Chondrocyte (in vitro differentiated cells): ENCODE measurements at places on chromosomes 12 and 14. TPM values are rescaled to one million over a fixed set of nuclear protein-coding genes. Genes with fewer than 3 reads are reported as not detected.

DNA sequence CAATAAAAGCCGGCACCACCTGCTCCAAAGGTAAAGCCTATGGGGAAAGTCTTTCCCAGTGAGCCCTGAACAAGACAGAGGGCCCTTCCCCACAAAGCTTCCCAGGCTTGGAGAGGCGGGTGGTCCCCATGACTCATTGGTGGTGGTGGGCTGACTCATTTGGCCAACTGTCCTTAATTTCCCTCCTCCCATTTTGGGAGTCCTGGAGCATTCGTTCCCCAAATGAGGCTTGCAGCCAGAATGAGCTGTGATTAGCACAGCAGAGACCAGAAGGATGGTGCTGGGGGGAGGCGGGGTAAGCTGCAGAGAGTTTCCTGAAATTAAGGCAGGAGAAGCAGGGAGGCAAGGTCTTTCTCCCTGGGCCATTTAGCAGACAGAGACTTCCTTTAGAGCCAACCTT, 241.7 kb downstream of the DPF3 start:
- no peak overlapping the region for H3K4me3 ChIP-seq
- H3K36me3 ChIP-seq, result no peaks in the 10 kb centered on the region
- no peaks in the 10 kb centered on the region for H3K27me3 ChIP-seq
- DNase-seq, result no peak

- peak overlapping the region; percentile 12 for H3K27ac ChIP-seq
- no peak overlapping the region for H3K4me3 ChIP-seq
- no peak for DNase-seq
- H3K27me3 ChIP-seq, result no peaks in the 10 kb centered on the region
- peaks cover 16% of the 10 kb centered on the region for H3K36me3 ChIP-seq
Measured at GRCh38 chr12:11880381-11880780, 190.4 kb upstream of the BCL2L14 start.

DNA sequence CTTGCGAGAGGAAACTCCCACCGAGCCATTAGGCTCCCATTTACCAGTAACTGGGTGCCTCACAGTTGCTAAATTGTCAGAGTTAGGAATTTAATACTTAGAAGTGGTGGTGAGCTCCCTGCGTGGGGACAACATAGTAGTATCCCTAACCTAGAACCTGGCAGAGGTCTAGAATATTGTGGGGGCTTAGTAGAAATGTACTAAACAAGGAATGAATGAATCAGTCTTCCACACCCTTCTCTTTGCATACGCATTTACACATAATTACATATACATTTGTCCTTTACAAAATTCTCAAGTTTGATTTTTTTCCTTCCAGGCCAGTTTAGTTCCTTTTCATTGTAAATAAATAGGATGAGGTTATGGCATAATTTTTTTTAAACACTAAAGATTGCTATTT, 24.1 kb downstream of the PELI2 start:
- H3K4me1 ChIP-seq, result peaks cover 27% of the 10 kb centered on the region
- no peaks in the 10 kb centered on the region for H3K36me3 ChIP-seq
- DNase-seq, result no peak
- H3K4me3 ChIP-seq, result no peak overlapping the region

DNA sequence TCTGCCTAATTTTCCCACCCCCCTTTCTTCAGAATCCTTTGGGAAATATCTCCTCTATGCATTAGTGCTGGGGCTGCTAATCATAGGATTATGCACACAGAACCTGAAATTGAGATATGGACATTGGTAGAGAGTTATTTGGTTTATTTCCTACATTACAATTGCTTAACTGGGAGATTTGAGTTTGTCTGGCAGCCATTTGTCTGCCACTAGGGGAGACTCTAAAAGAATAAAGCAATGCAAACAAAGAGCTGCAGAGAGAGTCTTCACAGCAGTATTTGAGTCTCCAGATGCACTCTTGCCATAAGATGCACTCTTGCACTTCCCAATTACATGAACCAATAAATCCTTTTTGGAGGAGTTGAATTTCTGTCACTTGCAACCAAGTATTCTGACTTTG, 12.0 kb upstream of the PCNX4 start:
- no peaks in the 10 kb centered on the region for H3K27me3 ChIP-seq
- no peak for DNase-seq
- H3K4me3 ChIP-seq, result no peak overlapping the region
- no peak overlapping the region for H3K27ac ChIP-seq

DNA sequence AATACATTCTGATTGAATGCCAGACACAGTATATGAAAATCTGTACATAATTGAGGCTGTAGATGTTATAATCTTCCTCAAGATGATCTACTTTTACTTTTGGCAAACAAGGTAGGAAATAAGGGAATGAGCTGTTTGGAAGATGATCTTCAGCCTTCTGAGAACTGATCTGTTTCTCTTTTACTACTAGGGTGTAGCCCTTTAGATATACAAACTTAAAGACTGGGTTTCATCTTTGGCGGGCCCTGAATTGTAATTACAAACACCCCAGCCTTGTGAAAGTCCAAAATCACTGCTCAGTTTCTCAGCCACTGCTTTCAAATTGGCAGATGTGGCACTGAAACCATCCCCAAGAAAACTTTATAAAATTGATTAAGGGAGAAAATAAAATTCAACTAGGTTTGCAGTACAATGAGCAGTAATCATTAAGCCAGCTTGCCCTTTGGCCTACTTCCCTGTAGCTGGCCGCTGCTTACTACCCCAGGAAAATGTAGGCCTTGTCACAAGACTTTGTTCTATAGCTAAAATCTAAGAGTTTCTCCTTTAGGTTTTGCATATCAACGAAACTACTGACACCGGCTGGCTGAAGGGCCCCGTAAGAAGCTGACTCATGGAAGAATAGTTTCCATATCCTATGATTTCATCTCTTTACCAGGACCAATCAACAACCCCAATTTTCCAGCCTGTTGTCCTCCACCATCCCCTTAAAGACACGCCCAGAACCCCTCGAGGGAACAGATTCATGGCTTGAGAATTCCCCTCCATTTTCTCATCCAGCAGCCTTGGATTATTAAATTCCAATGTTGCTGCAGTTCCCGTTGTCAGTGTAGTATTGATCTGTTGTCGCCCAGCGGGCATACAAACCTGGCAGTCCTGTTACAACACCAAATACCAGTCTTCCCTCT, 210.8 kb downstream of the PCNX1 start:
- peak overlapping the region; percentile 89 for H3K27ac ChIP-seq
- no peaks in the 10 kb centered on the region for H3K27me3 ChIP-seq
- H3K4me1 ChIP-seq, result peaks cover 46% of the 10 kb centered on the region
- H3K36me3 ChIP-seq, result peaks cover 4% of the 10 kb centered on the region
- no peak overlapping the region for H3K4me3 ChIP-seq

DNA sequence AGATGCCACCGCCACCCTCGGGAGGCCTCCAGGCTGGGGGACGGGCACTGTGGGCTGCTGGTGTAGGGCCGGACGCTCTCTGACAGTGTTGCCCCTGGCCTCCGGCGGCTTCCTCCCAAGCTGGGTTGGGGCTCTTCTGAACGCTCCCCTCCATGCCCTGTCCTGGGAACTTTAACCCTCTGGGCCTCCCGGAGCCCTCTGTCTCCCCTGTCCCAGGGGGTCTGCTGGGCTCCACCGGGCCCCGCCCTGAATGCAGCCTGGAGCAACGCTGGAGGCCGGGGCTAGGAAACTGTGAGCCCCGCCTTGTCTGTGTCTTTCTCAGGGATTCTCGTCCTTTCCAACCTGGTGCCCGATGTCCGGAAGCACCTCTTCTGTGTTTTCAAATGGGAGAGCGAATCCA, 45.7 kb upstream of the FBRSL1 start:
- H3K4me1 ChIP-seq, result no peaks in the 10 kb centered on the region
- no peak overlapping the region for H3K4me3 ChIP-seq
- H3K27ac ChIP-seq, result no peak overlapping the region

- no peak overlapping the region for H3K27ac ChIP-seq
- no peak for DNase-seq
- peaks cover 6% of the 10 kb centered on the region for H3K36me3 ChIP-seq
- no peak overlapping the region for H3K4me3 ChIP-seq
- no peaks in the 10 kb centered on the region for H3K4me1 ChIP-seq
Measured at GRCh38 chr14:90883782-90884181, 67.6 kb upstream of the TTC7B start.

DNA sequence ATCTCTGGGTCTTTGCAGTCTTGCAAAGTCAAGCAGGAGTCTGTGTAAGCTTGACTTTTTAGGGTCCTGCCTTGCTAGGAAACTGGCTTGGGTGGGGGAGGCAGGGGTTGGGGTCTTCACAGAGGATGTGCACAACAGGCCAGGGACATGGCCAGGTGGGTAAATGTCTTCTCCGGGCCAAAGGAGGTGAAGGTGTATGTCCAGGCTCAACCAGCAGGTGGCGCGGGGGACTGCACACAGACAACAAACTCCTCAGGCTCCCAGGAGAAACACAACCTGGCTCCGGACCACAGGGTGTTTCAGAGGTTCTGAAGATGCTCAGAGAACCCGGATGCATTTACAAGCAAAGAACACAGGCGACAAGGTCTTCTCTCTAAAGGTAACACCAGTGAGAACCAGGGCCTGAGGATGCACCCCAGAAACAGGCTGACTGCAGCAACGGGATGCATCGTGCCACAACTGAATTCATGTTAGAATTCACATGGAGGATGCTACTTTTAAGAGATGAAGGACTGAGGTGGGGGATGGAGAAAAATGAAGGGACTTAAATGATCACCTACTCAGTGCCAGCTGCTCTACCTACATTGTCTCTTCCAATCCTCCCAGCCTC, 56.0 kb downstream of the PLEKHG3 start:
- H3K27me3 ChIP-seq, result no peaks in the 10 kb centered on the region
- H3K4me1 ChIP-seq, result peaks cover 94% of the 10 kb centered on the region
- peak; percentile 77 for DNase-seq
- H3K36me3 ChIP-seq, result no peaks in the 10 kb centered on the region
- H3K27ac ChIP-seq, result peak overlapping the region; percentile 94

GRCh38 chr12:1502379-1502720, 92.0 kb downstream of the FBXL14 start:
- peaks cover 43% of the 10 kb centered on the region for H3K4me1 ChIP-seq
- no peak for DNase-seq
- no peak overlapping the region for H3K4me3 ChIP-seq
- no peaks in the 10 kb centered on the region for H3K27me3 ChIP-seq
- no peak overlapping the region for H3K27ac ChIP-seq

Gene B4GALNT3
- total RNA-seq, result 2.9 to 6.1 TPM (median 3.5 TPM) in 3 replicates

Gene SERPINA9
- total RNA-seq, result not detected in 3 replicates

Gene BATF
- not detected in 3 replicates for total RNA-seq

Gene PAPLN
- 16.4 to 45.3 TPM (median 16.8 TPM) in 3 replicates for total RNA-seq
